ENCODE measurements at places on chromosomes 16 and 17. TPM values are rescaled to one million over a fixed set of nuclear protein-coding genes. Genes with fewer than 3 reads are reported as not detected.

Gene ABCC3
- total RNA-seq: 453 TPM

Gene NXPH3
- 19.9 TPM for total RNA-seq

Gene CMTM1
- total RNA-seq: 3.1 TPM

Gene ITGA2B
- total RNA-seq: 0.79 TPM

Gene GNGT2
- 1.7 TPM for total RNA-seq

Gene TBC1D3D
- 0.84 TPM for total RNA-seq

Gene EVI2B
- total RNA-seq: 3.3 TPM

Gene EVI2A
- 2.8 TPM for total RNA-seq

Gene BLTP2
- total RNA-seq: 131 TPM

DNA sequence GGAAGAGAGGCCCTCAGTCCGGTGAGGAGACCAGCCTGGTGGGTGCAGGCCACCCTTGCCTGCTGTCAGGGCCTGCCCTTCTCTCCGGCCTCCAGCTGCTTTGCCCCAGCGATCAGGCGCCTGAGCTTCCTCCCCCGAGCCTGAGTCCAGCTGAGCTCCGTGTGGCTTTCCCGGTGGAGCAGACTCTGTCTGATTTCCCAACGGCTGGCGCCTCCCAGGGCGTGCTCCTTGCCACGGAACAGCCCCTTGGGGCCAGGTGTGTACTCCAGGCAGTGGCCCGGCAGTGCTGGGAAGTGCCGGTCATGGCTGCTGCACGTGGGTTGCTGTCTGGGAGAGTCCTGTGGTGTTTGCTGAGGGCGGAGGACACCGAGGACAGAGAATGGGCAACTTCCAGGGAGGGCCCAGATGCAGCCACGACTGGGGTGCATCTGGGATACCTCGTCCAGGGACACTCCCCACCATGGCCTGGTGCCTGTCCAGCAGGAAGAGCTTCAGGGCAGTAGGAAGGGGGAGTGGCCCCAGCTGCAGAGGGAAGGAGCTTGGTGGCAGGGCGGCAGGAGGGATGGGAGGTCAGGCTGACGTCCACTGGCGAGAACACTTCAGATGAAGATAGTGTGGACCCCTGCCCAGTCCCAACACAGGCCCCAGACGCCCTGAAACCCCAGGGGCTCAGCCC, 22.5 kb downstream of the METRNL start:
- DNase-seq: peak; percentile 92

GRCh38 chr16:30551781-30552180, 6.4 kb downstream of the ZNF764 start:
- no peak for DNase-seq

DNA sequence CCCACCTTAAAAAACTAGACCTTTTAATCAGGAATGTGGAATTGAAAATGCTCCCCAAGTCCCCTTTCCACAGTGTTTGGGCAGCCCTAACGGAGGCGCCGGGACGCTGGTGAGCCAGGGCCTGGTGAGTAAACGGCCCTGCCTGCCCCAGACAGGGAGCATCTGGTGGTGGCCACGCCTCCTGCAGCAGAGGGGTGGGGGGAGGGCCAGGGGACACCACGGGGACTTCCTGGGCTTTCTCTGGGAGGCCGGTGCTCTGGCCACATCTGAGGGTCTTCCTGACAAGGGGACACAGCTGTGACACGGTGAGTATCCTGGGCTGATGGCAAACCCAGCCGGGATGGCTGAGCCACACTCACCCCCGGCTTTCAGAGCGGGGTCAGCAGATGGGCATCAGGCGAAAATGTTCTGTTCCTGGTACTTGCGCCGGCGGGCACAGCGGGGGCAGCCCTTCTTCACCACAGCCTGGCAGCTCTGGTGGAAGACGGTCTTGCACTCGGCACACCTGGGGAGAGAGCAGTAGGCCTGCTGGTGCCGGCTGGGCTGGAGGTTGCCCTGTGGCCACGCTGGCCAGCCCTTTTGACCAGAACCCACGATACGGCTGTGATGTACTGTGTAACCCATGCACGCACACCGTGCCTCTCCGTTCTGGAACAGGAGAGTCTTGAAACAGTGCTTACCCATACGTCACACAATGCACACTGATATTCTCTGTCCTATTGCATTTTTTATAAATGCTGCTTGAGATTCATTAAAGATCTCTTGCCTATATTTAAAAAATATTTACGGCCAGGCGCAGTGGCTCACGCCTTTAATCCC, 5.0 kb upstream of the ARHGAP27 start:
- peak; percentile 23 for DNase-seq

DNA sequence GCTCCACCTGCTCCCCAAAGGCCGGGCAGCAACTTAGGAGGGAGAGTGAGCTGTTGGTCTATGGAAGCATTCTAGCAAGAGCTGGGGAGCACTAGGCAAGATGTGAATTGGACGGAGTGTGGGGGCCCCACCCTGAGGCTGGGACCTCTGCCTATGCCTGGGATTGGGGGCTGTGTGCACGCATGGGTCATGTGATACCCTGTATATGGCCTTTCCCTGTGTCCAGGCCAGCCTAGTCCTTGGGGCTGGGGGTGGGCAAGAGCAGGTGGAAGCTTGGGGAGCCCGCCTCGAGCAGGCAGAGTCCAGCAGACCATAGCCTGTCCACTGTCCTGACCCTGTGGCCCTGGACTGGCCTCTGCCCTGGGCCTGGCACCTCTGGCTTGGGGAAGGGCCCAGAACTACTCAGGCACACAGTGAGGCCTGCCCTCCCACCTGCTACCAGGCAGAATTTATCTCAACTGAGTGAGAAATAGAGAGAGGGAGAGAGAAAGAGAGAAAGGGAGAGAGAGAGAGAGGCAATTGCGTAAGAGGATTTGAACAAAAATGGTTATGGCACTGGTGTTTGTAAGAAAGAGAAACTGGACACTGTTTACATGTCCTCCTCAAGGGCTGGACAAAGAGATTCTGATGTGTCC, 19.1 kb downstream of the PDP2 start:
- DNase-seq: no peak

DNA sequence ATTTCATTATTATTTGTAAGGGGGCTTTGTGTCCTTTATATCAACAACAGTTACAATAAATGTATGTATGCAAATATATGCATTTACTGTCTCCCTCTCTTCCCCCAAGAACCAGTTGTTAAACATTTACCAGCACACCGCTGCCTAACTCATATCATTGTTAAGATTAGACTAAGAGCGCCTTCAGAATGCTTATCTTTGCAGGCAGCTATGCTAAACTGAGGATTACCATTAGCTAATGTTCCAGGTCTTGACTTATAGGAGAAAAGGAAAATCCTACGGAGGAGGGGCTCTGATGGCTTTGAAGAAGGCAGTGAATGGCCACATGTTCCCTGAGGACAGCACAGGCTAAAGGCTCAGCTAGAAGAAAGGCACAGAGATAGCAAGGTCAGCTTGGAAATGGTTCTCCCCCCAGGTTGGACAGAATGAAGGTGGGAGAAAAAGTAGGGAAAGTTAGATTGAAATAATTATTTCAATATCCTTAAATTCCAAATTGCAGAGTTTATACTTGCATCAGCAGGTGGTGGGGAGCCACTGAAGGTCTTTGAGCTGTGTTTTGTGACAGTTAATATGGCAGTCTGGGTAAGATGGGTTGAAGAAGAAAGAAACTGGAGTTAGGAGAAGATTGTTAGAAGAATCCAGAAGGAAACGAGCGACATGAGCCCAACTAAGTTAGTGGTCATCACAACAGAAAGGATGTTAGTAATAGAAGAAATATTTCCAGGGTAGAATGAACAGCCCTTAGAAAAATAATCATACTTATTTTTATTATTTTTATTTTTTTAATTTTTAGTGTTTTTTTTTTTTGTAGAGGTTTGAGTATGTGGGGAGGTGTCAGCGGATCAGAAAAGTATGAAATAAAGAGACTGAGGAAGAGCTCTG, 87.0 kb upstream of the MAF start:
- DNase-seq: no peak

DNA sequence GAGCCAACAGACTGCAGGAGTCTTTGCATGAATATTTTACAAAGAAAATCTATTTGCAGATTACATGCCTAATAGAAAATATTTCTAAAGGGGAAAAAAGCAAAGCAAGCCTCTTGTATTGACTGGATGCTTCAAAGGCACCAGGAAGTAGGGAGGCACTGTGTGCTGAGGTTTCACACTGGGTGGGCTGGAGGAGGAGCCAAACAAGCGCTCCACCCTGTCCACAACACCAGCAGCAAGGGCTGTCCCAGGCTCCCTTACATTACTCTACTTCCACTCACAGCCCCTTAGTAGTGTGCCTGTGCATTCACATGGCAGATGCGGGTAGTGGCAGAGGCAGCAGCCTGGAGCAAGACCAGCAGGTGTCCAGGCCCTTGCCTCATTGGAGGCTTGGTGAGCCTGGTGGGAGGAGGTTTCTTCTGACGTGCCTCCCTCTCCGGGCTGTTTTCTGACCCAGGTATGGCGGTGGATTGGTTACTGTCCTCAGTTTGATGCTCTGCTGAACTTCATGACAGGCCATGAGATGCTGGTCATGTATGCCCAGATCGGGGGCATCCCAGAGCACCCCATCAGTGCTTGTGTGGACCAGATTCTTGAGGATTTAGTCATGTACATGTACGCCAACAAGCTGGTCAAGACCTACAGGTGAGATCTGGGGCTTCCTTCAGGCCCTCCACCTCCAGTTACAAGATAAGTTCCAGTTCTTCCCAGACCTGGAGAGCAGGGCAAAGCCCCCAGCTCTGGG, 7.0 kb upstream of the CCNF start:
- DNase-seq: no peak

GRCh38 chr16:82178352-82178751, 8.3 kb upstream of the MPHOSPH6 start:
- DNase-seq: no peak

- no peak for DNase-seq
These were observed 157.1 kb downstream of the KATNIP start for GRCh38 chr16:27706866-27707685.

- DNase-seq: no peak
These were observed 154.3 kb downstream of the MRTFB start for GRCh38 chr16:14225457-14225856.

- peak; percentile 92 for DNase-seq
These were observed at the start of gene ACAP1 for GRCh38 chr17:7336240-7337175. ACAP1 (plus strand) TSS chr17:7336529; CDS start chr17:7336735, 206 bp downstream.

GRCh38 chr17:41520821-41521521, 2.3 kb upstream of the KRT15 start:
- DNase-seq: peak; percentile 72

- no peak for DNase-seq
These were observed 172.4 kb downstream of the STX8 start for GRCh38 chr17:9403257-9403656.

DNA sequence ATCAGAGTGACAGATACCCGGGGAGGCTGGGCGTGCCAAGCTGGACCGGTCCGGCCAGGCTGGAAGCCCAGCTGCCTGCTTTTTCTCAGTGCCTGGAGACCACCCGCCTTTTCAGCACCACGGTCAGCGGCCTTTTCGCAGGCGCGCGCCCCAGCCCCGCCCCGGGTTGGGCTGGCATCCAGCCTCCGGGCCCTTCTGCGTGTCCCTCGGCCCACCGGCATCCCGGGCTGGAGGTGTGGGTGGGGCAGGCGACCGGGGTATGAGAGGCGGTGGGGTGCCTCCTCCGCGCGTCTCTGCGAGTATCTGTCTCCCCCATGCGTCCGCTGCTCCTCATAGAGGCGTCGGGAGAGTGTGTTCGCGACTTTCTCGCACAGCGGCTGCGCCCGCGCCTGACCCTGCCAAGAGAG, 102.5 kb downstream of the MRM1 start:
- no peak for DNase-seq

GRCh38 chr17:41546819-41547218, 18.7 kb upstream of the KRT19 start:
- DNase-seq: no peak

DNA sequence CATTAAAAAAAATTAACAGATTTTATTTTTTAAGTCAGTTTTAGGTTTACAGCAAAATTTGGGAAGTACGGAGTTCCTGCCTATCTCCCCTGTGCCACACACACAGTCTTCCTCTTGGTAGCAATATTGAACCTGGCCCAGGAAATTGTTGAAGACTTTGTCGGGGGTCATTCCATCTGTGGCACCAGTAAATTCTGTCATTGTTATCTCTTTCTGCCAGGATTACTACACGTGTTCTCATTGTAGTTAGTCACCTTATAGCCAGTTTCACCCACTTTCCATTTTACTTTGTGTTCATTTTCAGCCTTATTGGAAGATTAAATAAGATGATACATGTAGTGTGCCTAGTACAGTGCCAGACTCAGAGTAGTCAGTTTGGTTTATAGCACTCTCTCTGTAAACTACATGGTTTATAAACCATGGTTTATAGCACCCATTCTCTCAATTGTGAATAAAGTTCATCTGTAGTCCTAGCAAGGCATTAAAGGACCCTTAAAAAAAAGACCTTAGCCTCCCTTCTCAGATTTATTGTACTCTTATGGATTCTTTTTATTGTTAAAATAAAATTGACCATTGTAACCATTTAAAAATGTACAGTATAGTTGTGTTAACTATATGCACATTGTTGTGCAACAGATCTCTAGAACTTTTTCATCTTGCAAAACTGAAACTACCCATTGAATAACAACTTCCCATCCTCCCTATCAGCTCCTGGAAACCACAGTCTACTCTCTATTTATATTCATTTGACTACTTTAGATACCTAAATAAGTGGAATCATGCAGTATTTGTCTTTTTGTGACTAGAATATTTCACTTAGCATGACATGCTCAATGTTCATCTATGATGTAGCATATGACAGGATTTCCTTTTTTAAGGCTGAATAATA, 36.1 kb downstream of the NLK start:
- DNase-seq: no peak

Data from mucosa of descending colon (tissue), 3 donors.